ENCODE measurements at places on chromosomes 2 and 18.

DNA sequence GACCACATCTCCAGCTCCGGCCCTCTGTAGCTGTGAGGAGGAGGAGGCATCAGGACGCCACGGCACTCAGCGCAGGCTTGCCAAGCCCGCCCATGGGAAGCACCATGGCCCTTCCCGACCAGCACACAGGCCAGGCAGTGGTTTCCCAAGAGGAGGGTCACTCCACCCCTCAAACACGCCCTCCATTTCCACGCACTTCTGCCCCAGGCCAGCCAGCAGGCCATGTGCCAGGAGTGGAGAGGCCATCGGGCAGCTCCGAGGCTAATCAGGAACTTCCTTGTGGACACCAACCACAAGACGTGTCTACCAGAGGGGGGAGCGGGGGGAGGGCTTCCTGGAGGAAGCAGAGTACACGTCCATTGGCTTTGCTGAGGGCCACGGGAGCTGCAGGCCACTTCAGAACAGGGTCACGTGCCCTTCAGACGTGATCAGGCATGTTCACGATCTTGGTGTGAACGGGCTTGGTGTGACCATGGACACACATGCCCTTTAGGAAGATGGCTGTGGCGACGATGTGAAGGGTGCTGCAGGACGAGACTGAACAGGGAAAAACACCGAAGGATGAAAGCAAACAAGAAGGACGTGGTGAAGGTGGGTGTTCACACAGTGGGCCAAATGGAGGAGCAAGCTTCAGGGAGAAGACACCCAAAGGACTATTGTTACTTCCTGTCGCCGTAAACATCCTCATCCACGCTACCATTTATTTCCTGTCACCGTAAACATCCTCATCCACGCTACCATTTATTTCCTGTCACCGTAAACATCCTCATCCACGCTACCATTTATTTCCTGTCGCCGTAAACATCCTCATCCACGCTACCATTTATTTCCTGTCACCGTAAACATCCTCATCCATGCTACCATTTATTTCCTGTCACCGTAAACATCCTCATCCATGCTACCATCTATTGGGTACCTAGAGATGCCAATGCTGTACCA is 6.5 kb upstream of the MTERF4 start:
- DNase-seq: no peak

DNA sequence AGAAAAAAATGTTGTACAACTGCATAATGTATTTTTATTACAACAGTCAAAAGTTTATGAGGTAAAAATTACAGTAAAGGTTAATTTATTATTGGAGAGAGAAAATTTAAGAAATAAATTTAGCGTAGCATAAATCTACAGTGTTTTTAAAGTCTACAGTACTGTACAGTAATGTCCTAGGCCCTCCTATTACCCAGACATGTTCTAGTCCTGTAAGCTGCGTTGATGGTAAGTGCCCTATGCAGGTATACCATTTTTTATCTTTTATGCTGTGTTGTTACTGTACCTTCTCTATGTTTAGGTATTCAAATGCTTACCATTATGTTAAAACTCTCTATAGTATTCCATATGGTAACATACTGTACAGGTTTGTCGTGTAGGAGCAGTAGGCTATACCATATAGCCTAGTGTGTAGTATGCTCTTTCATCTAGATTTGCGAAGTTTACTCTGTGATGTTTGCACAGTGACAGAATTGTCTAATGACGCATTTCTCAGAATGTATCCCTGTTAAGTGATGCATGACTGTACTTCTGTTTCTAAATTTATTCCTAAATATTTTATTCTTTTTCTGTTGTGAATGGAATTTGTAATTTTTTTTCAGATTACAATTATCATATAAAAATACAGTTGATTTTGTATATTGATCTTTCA is 24.5 kb downstream of the ABI2 start:
- no peak for DNase-seq

DNA sequence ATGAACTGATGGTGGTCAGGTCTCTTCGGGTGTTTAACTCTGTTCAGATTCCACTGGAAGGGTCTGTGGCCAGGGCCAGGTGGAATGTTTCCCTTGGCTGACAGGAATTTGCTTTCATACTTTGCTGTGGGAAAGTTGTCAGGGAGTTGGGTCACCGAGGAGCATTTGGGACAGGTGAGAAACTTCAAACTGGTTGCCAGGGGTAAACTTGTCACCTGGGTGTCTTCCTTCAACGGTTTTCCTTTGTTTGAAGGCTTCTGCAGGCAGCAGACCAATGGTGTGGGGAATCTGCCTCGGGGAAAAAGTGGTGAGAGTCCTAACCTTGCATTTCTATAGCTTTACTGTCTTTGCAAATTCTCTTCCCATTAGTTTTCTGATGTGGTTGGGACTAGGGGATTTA is 92.2 kb downstream of the TGFA start:
- no peak for DNase-seq

DNA sequence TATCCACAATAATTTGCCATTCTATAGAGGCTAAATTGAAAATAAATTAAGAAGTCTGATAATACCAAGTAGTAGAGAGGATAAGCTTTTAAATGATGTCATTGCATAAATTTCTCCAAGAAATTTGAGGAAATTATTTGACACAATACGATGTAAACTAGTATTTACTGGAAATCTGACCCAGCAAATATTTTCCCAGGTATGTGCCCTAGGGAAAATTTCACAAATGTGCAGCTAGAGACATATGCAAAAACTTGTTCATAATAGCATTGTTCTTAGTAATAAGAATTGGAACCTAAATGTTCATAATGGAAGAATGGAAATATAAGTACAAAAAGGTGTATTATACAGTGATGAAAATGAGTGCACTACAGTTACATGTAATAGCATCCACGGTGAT is 888.8 kb upstream of the SOX11 start:
- DNase-seq: no peak

- no peak for DNase-seq
Observed at GRCh38 chr18:67428805-67429204, 87.7 kb downstream of the DSEL start.

DNA sequence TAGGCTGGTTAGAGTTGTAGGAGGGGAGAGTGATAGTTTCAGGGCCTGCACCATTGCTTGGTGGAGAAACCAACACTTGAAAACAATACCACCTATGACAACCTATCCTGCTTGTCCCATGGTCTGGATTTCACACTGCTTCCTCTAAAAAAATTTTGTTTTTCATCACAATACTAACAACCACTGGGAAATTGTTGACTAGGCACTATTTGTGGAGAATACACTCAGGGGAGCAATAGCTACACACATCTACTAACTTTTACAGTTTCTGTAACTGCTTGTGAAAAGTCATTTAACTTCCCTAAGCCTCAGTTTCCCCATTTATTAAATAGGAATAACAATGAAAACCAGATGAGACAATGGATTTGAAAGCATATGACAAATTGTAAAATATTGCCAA is 4.1 kb upstream of the CRYGB start:
- no peak for DNase-seq

GRCh38 chr18:49399003-49399402 is 61.4 kb downstream of the DYM start:
- no peak for DNase-seq

DNA sequence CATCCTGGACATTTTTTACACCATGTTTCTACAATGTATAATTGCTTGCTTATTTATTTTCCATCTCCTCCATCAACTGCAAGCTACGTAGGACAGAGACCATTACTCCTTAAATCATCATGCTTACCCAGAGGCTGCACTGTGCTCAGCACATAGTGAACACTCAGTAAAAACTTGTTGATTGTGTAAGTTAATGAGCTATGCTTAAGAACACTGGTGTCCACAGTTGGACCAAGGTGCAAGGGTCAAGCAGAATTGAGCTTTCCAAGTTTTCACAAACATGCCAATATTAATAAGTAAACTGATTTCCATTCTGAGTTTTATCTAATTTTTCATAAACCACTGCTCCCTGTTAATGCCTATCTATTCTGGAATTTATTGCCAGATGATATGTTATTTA is 464.2 kb upstream of the TCF4 start:
- no peak for DNase-seq

- DNase-seq: no peak
Observed at GRCh38 chr2:135800513-135801460, 36.2 kb downstream of the LCT start.

- DNase-seq: no peak
Observed at GRCh38 chr2:55862246-55862645, 61.3 kb downstream of the EFEMP1 start.

GRCh38 chr2:14517731-14518130 is 114.8 kb upstream of the LRATD1 start:
- no peak for DNase-seq

DNA sequence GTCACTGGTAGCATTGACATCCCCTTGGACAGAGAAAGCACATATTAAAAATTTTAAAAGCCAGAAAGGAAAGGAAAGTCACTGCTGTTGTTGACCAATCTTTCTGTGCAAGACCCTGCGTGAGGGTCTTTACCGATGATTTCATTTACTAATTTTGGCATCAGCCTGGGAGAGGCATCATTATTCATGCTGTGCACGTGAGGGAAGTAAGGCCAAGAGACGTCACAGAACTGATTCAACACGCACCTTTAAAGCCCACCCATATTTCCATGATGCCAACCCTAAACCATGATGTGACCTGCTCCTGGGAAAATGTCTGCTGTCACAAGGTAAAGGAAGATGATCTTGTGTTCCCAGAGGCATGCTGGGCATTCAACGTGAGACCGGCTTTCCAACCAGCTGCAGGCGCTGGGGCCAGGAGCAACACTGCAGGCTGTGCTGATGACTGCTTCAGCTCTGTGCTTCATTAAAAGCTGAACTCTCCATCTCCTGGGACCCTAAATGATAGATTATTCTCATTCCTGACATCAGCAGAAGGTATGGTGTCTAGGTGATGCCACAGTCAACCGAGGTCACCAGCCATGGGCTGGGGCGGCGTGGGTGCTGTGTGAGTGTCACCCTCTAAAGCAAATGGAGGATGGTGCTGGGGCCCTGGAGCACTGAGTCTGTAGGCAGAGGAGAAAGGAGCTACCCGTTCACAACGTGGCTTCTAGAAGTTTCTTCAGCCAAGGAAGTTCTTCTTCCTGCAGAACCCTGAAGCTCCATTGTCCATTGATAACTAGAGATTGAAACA is 53.9 kb downstream of the TMEM18 start:
- no peak for DNase-seq

GRCh38 chr2:230537531-230537976 is 121.6 kb downstream of the SP100 start:
- no peak for DNase-seq

- DNase-seq: no peak
Observed at GRCh38 chr2:149173220-149173619, 134.7 kb downstream of the LYPD6B start.

GRCh38 chr18:45792506-45793263 is 32.8 kb upstream of the SIGLEC15 start:
- no peak for DNase-seq

GRCh38 chr18:35041815-35042387 is 688 bp downstream of the MAPRE2 start:
- no peak for DNase-seq

- DNase-seq: no peak
Observed at GRCh38 chr18:28794459-28795245, 617.7 kb upstream of the CDH2 start.

DNA sequence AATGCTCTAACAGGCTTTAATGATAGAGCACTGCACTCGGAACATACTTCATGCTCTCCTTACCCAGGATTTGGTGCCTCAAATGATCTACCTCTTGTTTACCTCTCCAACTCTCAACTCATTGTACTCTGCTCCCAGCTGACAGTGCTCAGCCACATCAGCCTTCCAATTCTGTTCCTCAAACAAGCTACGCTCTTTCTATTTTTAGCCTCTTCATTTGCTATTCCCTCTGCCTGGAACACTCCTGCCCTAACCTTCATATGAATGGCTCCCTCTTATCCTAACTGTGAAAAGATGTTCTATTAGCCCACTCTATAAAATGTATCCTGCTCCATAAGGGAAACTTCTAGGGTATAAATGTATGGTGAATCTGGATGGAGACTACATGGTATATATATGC is 42.5 kb downstream of the PIGN start:
- DNase-seq: no peak

GRCh38 chr2:112658839-112659667 is 13.3 kb downstream of the SLC20A1 start:
- no peak for DNase-seq

DNA sequence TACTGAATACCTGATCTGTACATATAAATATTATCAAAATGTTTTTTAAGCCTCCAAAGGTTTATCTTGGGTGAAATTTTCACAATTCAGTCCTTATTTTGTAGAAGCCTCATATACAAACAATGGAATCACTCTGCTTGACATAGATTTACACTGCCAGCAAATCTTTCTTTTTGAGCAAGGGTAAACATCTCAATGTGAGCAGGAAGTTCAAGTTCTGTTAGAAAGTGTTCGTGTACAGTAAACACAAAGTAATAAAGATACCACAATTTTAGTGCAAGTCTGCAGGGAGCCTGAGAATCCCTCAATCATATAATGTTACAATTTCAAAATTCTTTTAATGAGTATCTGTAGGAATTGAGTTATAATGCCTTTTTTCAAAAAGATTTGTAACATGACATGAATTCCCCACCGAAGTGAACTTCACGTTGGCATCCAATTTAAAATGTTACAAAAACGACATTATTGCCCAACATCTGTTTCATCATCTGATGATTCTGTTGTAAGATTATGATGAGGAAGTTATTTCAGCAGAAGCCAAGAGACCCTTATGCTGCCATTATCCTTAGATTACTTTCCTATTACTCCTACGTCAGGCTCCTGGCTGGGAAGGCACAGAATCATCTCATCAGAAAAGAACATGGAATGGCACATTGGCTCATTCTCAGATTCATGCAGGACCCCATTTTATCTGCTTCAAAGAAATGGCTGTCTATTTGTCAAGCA is 283.9 kb upstream of the ACVR2A start:
- DNase-seq: no peak

- DNase-seq: no peak
Observed at GRCh38 chr18:25077038-25077943, 274.7 kb downstream of the ZNF521 start.

DNA sequence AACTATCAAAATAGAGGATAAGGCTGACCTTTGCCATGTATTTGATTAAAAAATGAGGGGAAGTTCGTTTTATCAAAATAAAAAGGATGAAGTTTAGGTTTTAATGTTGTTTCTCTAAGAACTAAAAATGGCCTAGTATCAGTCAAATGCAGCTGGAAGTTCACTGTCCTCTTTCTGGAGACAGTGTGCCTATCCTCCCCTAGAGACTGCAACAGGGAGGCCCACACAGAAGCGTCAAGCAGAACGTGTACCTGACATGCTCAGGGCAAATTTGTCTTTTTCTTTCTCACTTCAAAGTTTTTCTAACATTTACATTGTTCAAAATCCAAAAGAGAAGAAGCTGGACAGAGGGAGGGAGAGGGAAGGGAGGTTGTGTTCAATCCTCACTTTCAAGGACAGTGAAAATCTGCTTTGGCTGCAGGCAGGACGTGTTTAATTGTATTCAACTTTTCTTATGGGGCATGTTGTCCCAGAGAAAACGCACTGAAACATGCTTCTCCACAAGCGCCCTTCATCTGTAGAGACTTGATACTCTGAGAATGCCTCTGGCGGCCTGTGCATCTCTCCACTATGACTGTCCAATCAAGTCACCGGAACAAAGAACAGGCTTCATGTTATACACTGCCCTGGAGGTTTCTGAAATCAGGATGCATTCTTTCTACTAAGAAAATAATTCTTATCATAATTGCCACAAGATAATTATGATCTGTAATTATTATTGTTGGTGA is 65.1 kb downstream of the FAM210A start:
- DNase-seq: no peak

GRCh38 chr2:85459771-85460170 is 41.3 kb downstream of the SH2D6 start:
- DNase-seq: no peak

GRCh38 chr2:134408386-134408785 is 154.5 kb downstream of the MGAT5 start:
- DNase-seq: no peak

GRCh38 chr2:154720651-154721050 is 22.2 kb downstream of the KCNJ3 start:
- no peak for DNase-seq

All from SIG-M5 (cell line).